Ammon's horn (tissue), 1 donor: ENCODE measurements at places on chromosomes 1 and 21.

- DNase-seq, result no peak
These were observed 69.3 kb downstream of the KCTD3 start for GRCh38 chr1:215636258-215636965.

DNA sequence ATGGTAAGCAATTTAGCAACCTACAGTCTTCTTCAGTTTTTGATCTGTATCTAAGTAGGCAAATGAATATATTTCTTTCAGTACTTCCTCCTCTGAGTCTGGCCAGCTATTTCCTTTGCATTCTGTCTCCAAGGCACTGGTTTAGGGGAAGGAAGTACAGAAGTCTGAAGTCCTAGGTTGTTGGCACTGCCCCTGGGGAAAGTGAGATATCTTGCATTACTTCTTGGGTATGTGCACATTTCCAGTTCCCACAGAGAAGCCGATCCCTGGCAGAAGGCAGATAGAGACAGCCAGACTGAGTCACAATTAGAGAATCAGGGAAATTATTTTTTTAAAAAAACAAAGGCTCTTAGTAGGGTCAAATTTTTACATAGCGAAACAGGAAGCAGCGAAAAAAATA lies 98.8 kb downstream of the RASAL2 start:
- DNase-seq, result peak; percentile 80

DNA sequence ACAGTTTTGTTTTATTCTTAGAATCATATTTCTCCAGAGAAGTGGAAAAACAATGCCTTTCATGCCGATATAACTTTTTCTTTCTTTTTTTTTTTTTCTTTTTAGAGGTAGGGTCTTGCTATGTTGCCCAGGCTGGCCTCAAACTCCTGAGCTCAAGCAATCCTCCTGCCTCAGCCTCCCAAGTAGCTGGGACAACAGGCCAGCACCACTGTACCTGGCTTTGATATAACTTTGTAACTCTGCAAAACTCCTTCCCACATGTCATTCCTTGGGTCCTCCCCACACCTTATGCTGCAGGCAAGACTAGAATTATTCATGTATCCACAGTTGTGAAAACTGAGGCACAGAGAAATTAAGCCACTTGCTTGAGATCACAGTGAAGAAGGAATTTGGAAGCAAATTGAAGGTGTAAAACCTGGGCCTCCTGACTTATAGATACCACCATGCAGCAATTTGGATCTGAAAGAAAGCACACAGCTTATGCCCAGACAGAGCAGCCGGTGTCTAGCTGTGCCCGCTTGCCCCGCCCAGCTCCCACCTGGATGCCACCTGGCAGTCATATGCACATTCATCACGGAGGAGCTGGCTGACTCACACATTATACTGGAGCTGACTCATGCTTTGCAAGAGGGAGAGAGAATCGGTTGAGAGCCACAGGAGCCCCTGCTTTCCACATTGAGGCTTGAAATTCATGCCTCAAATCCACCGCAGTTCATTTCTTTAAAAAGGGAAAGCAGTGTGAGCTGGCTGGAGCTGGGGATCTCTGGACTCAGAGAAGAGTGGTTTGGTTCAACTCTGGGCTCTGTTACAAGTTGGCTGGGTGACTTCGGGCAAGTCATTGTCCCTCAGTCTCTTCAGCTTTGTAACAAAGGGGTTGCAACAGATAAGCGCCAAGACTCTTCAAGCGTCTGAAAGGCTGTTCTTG lies 8.3 kb upstream of the SLC2A1 start:
- DNase-seq, result no peak

GRCh38 chr1:110595353-110595710 lies 10.8 kb downstream of the KCNA2 start:
- no peak for DNase-seq

DNA sequence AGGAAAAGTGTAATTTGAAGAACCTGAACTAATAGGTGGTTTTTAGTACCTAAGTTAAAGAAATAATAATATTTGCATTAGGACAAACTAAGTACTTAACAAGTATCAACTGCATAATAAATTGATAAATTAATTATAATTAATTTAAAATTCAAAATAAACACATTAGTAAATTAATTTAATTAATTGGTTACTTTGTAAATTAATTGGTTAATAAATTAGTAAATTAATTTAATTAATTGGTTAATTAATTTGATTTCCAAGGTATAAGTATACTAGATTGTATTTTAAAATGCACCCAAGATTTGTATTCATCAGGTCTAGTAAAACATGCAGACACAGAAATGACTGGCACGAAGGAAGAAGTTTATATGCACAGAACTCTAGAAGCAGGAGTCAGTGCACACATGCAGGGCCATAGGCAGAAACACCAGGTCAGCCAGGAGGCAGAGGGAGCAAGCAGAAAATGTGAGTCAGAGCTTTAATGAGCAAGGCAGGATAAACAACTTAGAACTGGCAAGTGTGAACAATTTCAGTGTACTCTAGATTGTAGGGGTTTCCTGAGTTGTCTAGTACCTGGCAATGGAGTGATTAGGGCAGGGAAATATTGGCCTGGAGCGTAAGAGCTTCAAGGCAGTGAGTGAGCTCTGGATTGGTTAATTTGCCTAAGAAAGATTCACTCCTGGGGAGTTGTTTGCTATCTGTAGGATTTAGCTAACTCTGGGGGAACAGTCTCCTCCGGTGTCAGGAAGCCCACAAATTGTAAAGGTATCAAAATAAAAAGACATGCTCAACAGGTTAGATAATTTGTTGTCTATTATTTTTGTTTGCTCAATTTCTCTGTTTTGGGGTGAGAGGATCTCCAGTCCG lies 665.7 kb downstream of the MRPL39 start:
- no peak for DNase-seq

- peak; percentile 57 for DNase-seq
These were observed 936 bp downstream of the PAQR6 start for GRCh38 chr1:156246781-156247459.

DNA sequence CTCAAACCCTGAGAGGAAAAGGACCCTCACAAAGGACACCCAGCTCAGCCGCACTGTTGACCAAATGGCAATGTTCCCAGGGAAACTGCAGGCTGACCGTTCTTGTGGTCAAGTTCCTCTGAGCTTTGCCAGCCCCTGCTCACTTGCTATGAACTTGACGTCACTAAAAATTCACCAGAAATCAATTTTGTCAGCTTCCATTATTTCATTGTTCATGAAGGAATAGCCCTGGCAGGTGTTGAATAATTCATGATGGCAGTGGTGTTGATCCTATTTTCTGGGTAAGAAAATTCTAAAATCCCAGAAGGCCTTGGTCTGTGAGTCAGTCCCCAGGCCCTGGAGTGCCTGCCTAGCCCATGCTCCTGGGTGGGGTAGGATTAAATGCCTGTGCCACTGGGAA lies 318.9 kb downstream of the ZNF326 start:
- no peak for DNase-seq

- DNase-seq, result no peak
These were observed 19.6 kb downstream of the EIF4G3 start for GRCh38 chr1:21157054-21157453.

GRCh38 chr1:73472810-73473209 lies 725.2 kb downstream of the LRRIQ3 start:
- no peak for DNase-seq

DNA sequence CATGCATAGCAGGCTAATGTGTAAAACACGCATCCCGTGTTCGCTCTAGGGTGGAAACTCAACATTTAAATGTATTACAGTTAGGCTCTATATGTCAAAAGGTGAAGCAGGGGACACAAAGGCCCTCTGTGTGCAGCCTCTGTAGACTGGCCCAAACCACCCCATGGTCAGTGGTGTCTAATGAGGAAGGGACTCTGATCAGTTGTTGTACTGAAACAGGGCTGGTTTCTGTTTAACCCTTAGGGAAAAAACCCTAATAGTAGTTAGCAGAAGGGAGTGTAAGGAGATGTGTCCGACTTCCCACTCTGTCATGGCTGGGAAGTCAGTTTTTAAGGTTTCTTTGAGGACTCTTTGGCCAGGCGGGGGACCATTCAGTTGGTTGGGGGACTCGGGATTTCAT lies 21.5 kb upstream of the CD2 start:
- DNase-seq, result no peak

GRCh38 chr1:54742282-54742681 lies 22.0 kb downstream of the PARS2 start:
- peak; percentile 50 for DNase-seq

DNA sequence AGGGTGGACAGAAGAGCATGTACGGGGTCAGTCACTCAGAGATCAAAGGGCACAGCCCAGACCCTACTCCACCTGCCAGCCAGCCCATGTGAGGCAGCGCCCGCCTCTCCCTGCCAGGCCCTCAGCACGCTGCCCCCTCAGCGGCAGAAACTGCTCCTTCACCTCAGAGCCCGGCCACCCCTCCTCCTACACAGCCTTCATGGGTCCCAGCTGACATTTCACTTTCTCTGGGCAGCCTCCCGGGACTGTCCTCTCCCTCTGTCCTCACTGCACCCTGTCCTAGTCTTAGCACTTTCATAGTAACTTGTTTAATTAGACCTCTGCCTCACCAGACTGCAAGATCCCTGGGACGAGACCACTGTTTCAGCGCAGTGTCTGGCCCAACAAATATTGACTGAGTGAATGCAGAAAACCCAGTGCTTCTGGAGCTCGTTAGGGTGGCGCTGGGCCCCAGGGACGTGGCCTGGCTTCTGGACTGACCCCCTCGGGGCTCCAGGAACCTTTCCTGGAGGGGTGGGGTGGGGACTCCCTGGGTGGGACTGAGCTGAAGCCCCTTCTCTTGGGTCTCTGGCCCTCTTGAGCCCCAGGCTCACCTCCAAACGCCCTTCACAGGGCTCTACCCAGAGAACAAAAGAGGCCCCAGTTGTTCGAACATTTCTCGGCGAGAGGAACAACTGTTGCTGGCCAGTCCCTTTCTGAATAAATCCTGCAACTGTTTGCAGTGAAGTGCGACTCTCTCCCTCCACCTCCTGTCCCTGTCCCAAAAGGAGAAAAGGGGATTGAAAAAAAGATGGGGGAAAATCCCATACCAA lies 114.9 kb downstream of the CASZ1 start:
- no peak for DNase-seq

DNA sequence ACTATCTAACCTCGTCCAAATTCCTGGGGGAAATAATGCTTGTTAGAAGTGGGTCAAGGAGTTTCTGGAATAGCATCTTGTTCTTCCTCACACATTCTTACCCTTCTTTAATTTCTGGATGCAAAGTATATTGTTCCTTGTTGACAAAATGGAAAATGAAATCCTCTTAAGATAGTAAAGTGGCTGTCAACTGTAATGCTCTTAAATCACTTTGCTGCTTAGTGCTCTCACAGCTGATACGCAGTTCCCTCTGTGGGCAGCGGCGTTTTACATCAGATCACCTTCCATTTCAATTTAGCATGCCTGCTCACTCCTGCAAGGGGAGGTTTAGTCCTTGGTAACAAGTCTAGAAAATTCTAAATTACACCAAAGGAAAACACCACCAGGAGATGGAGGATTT lies 113.1 kb downstream of the DNM3 start:
- DNase-seq, result peak; percentile 10
